Type B pancreatic cell (in vitro differentiated cells): ENCODE measurements at places on chromosomes 5 and 9.

DNA sequence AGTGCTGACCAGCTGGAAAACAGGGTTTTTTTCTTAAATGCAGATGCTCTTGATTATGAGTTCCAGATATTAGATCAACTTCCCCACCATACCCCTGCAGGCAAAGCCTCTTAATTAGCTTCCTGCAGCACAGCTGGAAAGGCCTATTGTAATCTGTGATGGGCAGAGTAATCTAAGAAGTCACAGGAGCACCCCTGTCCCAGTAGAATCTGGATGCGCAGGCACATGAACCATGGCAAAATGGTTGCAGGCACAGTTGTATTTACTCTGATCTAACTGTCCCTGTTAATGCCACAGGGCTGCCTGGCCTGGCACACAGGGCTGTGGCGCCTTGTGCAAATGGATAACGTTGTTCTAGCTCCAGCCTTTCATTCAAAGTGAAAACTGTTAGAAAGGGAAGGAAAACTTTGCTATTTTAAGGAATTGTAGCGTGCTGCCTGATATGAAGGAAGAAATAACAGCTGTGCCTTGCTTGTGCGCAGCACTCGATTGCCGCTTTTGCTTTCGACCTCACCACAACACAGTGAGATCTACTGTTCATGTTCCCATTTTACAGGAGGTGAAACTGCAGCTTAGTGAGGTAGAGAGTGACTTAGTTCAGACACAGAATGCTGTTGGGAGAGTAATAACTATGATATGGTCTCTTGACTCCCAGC lies 2.3 kb downstream of the TGFBI start:
- no peak for DNase-seq

DNA sequence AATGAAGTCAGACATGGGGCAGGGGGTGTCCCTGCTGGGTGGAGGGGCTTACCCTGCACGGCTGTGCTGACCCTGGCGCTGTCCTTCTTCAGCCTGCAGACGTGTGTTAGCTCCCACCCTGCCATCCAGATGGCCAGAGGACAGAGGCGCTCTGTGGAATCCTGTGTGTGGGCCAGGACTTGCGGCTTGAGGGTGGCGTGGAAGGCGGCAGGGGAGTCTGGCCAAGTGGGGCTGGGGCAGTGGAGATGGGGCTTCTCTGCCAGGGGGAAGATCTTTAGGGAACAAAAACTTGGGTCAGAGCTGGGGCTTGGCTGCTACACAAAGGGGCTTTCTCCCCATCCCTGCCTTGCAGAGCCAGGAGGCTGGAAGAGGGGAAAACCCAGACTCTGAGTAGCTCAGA lies 46.5 kb upstream of the SYNPO start:
- no peak for DNase-seq

DNA sequence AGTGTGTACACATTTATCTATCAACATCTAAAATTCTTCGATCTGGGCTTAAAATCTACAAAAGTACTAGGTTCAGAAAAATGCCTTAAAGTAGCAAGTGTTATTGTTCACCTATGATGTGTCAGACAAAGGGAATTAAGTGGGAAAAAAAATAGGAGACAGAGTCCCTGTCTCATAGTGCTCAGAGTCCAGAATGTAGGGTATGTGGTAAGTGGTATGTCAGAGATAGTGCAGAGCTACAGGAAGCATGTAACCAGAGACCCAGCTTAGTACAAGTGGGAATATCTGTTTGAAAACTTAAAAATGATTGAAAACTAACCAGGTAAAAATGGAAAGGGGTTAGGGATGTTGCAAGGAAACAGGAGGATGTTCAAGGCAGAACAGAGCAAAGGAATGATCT lies 482.8 kb downstream of the ELAVL2 start:
- no peak for DNase-seq

GRCh38 chr5:137932800-137933199 lies 43.5 kb downstream of the PKD2L2 start:
- DNase-seq = no peak
